NCI-H1417 treated with DMSO at 0.1 percent for 48 hours (cell line): ENCODE measurements at places on chromosomes 16 and 17.

- DNase-seq: no peak
These were observed 36.0 kb downstream of the WSCD1 start for GRCh38 chr17:6106212-6106611.

- no peak for DNase-seq
These were observed 27.0 kb upstream of the SLC25A19 start for GRCh38 chr17:75316253-75316652.

GRCh38 chr16:88633684-88634140 is 4.7 kb upstream of the IL17C start:
- DNase-seq: no peak

DNA sequence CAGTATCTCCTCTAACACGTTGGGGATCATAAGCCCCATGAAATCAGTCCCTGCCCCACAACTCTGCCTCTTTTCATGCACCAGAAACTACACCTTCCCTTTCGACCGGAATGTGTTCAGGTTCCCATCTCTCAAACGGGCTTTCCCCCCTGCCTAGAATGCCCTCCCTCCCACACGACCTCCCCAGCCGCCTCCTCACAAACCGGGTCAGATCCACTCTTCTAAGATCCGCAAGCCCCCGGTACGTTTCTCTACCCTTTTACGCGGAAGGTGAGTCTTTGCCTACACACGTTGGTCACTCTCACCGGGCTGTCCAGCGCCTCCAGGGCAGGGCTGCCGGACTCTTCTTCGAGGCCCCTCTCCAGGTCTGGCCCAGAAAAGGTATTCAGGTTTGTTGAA is 708 bp downstream of the DHX33 start:
- DNase-seq: no peak

- DNase-seq: no peak
These were observed 60.6 kb downstream of the TNFRSF13B start for GRCh38 chr17:16911141-16911937.

DNA sequence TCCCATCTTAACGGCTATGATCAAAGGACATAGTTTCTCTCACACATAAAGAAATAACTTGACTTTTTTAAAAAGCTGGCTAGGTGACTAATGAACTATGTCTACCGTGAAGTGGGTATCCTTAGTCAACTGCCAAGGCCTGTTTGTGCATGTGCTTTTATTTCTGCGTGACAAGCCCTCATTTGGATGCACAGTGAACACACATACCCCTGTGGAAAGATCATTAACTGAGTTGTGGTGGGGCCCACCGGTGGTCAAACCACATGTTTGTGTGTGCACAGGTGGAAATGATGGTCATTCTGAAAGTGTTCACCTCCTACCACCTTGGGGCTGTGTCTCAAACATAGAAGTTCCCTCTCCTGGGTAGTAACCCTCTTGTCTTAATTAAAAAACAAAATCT is 256.1 kb upstream of the SALL1 start:
- DNase-seq: no peak

GRCh38 chr17:17104494-17104893 is 62.2 kb downstream of the MPRIP start:
- no peak for DNase-seq

DNA sequence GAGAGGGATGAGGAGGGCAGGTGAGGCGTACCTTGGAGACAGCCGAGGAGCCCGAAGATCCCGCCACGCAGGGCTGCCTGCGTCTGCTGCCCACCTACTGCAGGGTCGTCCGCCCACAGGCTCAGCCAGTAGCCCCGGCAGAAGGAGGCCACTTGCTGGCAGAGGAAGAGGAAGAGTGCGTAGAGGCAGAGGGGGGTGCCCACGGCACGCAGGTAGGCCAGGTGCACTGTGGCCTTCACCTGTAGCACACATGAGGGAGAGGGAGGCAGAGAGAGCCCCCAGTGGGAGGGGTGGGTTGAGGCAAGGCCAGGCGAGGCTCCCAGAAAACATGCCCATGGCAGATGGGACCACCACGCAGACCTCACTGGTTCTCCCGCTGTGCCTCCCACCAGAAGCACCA is 53.7 kb downstream of the ABCC6 start:
- DNase-seq: no peak

DNA sequence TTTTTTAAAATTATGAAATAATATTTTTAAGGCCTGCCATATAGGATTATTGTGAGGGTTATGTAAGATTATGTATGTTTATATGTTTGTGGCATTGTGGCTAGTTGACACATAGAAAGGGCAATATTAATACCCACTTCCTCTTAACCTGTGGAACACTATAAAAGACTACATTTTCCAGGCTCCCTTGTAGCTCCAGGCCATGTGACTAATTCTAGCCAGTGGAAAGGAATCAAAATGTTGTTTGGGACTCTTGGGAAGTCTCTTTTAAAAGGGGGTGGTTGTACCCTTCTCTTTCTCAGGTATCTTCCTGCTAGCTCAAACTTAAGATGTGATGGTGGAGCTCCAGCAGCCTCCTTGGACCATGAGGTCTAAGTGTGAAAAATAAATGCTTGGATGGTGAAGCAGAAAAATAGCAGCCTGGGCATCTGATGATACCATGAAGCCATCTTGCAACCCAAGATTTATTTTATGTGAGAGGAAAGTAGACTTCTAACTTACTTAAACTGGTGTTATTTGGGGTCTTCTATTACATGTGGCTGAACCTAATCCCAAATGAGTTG is 39.2 kb downstream of the TEKT5 start:
- no peak for DNase-seq

GRCh38 chr17:60528828-60529227 is 2.8 kb upstream of the APPBP2 start:
- no peak for DNase-seq

DNA sequence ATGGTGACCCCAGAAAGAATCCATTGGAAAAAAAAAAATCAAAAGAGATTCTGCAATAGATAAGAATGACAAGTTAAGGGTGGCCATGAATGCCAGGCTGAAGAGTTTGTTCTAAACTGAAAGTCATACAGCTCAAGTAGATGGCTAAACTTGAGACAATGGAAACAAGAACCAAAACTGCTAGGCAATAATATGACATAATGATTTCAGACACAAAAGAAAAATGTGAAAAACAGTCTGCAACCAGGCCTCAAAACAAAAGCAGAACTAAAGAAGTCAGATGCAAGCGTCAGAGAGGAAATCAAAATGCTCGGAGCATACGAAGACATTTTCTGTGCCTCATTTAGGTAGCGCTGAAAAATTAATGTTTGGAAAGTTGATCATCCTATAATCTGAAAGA is 54.4 kb upstream of the YPEL2 start:
- DNase-seq: no peak

- no peak for DNase-seq
These were observed 96.6 kb downstream of the WDR59 start for GRCh38 chr16:74888232-74888862.

GRCh38 chr17:51188271-51188833 is 22.1 kb downstream of the NME2 start:
- DNase-seq: no peak

DNA sequence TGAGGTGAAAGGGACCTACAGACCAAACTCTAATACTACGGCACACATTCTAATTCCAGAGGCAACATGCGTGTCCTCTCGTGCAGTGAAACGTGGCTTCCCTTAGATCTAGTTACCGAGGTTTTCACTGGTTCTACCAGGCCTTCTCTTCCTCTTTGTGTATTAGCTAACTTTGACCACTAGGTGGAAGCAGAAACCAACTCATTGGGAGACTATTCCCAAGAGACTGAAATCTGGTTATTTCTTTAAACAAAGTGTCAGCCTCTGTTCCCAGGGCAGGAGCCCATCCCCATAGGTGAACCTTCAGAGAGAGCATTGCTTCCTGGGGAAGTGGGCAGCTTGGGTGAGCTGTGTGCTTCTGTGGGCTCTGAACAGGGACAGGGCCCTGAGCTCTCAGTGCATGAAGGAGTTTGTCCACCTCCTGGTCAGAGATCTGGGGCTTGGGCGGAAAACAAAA is 19.7 kb upstream of the RCVRN start:
- DNase-seq: no peak

DNA sequence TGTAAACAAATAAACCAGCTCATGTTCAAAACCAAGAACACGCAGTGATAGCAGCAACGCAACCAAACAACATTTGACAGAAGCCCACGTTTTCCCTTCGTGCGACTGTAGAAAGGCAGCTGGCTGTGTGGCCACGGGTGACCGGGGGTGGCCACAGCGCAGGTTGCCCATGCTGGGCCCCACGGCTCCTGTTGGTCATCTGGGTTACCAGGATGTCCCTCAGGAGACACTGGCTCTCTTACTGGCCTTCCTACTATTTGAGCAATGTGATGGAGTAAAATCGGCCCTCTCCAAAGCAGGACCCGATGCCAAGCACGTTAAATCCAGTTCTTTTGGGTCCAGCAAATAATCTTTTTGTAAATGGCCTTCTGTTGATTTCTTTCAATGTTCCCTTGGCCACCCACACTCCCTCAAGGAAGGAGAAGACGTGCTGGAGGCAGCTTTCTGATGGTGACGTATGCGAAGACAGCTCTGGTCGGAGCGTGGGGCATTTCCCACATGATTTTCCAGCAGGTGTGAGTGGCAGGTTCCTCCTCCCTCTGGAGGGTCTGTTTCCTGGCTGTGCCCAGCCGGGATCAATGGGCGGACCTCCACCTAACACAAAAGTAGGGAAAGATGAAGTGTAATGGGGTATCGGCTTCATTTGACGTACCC is 143.1 kb upstream of the CHMP6 start:
- DNase-seq: no peak

- no peak for DNase-seq
These were observed 4.5 kb upstream of the CACNG5 start for GRCh38 chr17:66830451-66830850.

DNA sequence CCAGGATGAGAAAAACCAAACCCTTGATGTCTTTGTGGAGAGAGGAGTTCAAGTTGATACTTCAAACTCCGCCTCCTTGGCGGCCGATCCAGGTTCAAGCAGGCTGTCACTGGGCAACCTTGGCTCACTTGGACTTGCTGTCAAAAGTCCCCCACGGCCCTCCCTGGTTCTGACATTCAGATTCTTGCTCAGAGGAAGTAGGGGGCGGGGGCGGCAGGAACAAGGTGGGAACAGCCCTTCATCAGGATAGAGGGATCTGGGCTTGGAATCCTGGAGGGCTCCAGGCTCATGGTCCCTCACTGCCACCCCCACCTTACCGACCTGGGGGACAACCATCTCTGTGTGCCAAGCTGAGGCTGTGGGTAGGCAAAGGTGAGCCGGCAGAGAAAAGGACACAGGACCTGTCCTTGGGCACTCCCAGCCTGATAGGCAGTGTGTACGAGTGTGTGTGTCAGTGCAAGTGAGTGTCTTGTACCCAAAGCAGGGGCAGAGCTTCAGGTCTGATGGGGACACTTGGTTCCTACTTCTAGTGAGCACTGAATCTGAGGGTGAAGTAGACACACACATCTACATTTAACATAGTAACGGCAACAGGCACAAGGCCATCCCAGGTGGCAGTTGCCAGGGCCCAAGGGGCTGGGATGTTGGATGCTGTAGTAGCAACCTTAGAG is 6.6 kb upstream of the TSPOAP1 start:
- no peak for DNase-seq

DNA sequence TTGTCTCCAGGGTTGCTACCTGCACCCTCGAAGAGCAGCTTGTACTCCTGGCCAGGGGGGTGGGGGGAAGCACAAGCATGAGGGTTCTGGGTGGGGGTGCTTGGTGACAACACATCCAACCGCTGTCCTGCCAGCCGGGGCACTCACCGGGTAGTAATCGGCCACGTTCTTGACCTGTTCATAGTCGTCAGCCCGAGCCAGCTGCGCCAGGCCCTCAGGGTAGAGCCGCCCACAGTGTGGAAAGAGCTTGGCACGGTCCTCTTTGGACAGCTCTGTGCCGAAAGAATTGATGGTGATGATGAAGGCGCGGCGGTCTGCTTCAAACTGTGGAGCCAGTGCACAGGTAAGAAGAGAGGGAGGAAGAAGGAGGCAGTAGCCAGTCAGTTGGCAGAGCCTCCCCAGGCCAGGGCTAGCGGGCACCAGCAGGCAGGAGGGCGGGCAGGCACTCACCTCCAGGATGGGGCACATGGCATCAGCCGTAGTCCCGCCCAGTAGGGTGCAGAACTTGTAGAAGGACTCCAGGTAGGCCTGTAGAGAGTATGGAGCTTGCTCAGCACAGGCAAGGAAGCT is 8.0 kb downstream of the HSD11B2 start:
- DNase-seq: no peak

GRCh38 chr16:8716052-8716451 is 41.6 kb downstream of the ABAT start:
- no peak for DNase-seq

DNA sequence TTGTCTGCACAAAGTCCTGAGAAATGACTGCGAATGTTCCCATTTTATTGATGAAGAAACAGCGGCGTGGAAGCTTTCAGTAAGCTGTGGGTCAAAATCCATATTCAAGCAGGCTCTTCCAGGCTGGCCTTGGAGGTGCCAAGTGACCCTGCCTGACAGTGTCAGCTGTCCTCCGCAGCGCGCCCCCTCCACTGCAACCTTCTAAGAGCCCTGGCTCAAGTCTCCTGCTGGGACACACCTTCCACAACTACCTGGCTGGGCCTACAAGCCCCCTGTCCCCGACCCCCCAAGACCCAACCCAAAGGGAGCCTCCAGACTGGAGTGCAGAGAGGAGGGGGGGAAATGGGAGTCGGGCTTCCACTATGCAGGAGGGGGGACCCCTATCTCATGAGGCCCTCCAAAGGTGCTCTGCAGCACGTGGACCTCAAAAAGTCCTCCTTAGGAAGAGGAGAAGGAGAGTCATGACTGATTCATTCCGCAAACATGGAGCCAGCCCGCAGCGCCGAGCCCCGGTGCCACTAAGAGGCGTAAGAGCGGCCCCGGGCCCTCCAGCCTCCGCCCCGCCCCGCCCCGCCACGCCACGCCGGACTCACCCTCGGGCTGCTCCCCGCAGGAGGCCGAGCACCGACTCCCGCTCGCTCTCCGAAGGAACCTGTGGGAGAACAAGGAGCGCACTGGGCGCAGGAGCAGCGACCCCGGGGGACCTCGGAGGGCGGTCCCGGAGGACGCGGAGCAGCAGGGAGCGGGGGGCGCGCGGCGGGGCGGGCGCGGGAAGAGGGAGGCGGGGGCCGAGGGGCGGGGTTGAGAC is 574 bp downstream of the MPP3 start:
- DNase-seq: no peak

DNA sequence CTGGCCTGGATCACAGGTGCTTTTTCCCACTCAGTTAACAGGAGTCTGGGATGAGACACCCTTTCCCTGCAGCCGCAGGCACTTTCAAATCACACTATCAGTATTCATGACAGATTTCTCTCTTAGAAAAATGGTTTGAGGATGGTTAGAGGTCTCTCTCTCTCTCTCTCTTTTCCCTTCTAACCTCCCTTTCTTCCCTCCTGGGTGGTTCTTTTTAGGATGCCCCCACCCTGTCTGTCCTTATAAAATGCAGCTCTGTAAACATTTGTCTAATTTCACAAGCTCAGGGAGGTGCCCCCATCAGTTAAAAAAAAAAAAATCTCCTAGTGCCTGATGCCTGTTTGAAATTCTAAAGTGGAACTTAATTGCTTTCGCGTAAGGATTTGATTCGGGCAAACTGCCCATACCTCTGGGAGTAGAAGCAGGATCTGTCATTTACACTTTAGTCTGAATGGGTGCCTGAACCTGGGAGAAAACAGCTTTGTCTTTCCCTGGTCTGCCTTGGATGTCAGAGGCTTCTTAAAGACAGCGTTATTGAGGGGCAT is 158.8 kb downstream of the CCDC182 start:
- no peak for DNase-seq
